ENCODE measurements at places on chromosomes 7 and 10.

DNA sequence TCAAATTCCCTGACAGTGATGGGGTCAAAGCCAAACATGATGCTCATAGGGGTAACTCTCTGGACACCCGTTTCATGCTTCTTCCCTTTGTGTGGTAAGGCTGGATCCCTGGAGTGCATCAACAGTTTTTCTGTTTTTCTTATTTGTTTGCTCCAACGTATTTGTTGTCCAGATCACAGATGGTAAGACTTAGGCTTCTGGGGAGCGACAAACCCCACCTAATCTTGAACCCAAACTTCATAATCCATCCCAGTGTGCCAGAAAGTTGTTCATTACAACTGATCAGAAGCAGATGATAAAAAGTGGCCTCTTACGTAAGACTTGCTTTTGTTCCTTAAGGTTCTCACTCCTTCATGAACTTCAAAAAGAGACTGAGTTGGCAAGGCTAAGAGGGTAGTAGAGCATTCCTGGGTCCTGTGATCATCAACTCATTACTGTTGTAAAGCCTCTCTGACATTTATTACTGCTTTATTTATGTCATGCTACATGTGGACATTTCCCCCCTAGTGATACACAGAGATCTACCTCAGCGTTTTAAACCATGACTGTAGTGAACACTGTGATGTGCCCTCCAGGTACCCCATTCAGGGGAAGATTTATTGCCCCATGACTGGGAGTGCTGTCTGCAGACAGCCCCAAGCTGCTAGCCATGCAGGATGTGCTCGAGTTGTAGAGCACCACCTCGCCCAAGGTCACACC, 125.6 kb downstream of the CCDC71L start:
- DNase-seq: peak; percentile 54

DNA sequence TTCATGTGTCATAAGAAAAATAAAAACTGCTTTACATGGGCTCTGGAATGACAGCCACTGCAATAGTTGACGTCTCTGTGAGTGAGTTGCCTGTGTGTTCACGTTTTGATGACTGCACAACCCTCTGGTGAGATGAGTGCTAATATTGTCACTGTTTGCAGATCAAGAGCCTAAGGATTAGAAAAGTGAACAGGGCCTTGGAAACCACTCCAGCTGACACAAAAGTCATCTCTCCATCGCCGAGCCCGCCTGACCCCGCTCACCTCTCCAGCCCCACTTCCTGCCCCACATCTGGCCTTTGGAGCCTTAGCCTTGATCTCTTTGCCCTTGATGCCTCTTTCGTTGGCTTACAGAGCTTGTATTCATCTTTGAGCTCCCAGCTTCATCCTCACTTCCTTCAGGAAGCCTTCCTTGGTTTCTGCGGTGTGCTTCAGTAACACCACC, 351.7 kb downstream of the TCERG1L start:
- DNase-seq: no peak

- no peak for DNase-seq
Observed at GRCh38 chr10:116056445-116057293, 216.3 kb downstream of the GFRA1 start.

DNA sequence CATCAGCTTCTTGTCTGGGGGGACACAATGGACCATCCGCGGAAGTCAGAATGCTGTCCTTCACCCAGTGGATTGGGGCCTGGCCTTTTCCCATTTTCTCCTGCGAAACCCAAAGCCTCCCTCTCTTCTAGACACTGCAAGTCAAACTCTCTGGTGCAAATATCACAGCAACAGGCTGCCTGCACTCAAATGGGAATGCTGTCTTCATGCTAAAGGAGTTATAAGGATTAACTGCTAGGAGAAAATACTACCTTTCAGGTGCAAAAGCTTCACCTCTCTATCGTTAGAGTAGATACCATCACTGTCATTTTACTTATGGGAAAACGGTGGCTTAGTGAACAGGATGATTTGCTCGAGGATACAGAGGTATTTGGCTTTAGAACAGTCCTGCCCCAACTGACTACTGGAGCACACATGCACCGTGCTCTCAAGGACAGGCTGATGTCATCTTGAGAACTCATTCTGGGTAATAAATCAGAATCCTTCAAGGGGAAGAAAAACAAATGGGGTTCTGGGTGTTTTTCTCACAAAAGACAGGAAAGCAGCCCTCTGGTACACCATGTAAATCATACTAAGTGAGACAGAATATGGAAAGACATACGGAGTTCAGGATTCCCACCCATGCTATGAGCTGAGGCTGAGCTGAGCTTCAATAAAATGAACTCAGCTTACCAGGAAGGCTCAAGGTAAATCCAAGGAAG, 100.9 kb downstream of the SAMD9 start:
- DNase-seq: no peak

DNA sequence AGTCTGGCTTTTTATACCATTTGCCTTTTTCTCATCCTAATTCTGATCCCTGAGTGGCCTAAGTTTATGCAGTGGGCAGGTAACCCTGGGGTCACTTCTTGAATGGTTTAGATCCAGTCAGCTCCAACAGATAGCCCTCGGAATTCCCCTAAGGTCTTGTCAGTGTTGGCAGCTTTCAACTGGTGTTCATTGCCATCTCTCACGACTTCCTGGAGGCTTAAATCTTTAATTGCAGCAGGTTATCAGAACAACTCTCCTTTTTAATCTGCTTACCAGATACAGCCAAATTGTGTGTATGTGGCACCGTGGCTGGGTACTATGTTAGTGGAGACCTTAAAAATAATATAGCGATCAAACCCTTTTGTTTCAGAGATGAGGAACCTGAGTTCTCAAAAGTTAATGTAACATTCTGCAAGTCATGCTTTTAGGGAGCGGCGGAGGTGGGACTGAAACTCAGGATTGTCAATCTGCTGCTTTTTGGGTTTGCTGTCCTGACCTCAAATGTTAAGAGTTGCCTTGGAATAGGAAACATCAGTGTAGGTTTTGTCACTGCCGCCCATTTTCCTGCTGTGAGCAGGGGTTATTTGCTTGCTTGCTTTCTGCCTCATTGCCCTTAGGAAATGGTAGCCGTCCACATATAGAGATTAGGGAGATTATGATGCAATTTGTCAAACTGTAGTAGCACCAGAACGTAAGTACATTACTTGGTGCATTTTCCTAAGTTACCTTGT, 818 bp downstream of the DLD start:
- DNase-seq: no peak

DNA sequence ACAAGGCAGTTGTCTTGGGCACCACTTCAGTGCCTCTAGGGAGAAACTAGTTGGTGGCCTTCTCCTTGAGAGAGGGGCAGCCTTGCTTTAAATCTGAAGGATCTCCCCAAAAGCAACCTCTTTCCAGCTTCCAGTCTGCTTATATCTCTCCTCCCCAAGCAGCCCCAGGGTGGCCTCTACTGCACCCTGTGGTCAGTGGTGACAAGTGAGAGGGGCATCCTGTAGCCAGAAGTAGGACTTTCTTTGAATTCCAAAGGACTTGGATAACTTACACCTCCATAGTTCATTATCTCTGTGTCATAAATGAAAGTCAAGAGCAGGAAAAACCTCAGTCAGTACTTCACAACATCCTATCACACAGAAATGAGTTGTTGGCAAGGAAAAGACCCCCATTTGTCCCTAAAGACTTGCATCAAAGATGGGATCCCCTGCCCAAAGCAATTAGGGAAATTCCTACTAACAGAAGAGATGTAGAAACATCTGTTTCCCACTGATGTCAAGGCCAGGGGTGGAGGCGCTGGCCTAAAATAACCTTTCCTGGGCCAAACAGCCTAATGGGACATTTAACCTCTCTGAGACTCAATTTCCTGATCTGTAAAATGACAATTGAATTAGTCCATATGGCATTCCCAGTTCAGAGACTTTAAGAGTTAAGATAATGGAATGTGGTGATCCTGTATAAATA, 44.0 kb upstream of the ANKRD1 start:
- DNase-seq: no peak

DNA sequence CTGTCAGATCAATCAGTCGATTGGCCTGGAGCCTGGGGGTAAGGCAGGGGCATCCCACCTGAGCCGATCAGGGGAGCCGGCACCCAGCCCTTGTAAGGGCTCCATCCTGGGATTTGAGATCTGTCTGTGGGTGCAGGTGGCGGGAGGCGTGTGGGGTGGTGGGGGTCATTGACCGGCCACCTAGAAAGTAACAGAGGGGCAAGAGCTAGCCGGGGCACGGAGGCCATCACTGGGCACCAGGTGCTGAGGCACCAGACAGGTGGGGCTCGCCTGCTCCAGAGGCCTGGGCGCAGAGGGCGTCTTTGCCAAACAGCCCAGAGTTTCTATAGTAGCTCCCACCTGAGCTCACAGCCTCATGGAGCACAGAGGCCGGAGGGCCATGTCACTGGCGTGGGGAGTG, 55.5 kb upstream of the ADGRA1 start:
- no peak for DNase-seq

DNA sequence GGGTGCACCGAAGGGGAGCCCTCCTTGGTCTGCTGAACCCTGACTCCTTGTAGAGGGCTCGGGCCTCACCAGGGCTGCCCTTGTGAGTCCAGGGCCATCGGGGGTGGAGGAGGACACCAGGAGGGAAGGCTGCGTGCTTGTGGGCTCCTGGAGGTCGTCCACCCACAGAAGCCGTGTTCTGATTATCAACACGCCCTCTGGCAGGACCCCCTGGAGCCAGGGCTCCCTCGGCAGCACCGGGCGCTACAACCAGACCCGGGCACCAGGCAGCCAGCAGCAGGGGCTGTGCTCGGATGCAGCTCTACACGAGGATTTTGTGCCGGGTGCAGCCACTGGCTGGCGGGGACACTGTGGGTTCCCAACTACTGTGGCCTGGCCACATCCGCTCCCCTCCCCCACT, 6.1 kb upstream of the ADGRA1 start:
- no peak for DNase-seq

DNA sequence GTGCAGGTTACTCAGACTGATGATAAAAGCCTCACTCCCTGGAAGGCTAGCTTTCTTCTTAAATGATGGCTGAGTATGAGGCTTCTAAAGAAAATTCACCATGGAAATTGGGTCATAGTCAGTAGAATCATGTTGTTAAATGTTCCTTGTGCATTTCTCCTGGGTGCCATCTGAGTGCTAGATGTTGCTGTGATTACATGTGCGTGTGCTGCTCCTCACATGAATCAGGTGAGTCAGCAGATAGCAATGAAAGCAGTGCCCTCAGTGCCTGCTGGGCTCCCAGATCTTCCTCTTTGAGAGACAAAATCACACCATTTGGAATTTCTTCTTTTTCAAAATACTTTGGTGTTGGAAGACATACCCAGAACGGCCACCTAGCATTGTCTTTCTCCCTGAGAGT, 331.7 kb downstream of the XPNPEP1 start:
- DNase-seq: no peak

DNA sequence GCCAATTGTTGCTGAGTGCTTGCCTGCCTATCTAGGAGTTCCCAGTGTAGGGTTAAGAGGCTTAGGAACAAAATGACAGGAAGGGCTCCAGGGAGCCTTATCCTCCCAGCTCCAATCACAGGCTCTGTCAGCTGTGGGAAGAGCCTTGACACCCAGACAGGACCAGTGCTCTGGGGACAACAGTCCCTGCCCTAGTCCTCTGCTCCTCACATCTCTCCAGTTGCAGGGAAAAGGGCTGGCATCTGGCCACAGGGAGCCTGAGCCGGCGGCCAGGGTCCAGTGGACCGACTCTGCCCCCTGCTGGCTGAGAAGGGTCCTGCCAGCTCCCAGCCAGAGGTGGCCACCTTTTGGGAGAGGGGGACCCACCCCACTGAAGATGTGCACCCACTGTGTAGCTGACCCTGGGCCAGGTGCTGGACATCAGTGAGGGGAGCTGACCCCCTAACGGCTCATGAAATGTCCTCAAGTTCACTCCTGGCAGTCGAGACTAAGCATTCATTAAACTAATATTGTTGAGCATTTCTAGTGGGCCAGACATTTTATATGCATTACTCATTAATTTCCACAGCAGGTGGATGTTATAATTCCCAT, 17.6 kb downstream of the DNAJB12 start:
- no peak for DNase-seq

DNA sequence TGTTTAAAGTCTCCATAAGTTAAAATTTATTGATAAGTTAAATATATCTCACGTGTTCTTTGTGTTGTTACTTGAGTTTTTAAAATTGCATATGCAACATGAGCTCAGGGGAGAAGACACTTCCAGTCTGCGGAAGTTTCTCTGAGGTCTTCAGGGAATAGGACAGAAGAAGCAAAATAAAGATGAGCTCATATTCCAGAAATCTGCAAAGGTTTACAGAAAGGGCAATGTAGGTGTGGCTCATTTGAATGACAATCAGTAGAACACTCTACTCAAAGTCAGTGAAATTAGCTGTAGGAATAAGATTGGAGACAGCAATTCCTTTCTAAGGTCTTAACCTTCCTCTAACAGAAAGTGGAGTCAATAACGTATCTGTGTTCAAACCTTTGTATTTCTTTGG, 53.7 kb downstream of the CACNA2D1 start:
- no peak for DNase-seq

GRCh38 chr7:116041615-116042014, 11.1 kb upstream of the TFEC start:
- no peak for DNase-seq
